ENCODE measurements at places on chromosomes 2 and 18.

- DNase-seq: no peak
Observed at GRCh38 chr2:209321076-209321475, 102.8 kb upstream of the MAP2 start.

- no peak for DNase-seq
Observed at GRCh38 chr18:75344161-75344560, 83.3 kb downstream of the SMIM21 start.

DNA sequence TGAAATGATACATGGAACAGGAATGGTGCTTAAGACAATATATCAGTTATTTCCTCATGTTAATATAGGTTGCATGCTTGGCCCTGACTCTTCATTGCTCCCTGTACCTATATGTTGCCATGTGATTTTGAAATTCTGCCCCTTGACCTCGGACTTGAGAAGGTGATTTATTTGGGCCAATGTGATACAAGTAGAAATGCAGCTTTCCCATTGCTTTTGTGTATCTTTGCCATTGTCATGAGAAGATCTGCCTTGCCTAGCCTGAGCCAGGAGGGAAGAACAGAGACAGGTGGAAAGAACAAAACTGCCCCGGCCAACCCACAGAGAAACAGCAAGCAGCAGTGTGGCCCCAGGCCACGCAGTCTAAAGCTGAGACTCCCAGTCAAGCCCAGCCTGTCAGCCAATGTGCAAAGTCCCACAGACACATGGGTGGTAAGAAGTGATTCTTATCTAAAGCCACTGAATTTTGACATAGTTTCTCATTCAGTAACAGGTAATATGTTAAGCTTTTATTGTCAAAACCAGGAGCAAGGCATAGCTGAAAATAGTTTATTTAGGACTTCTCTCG lies 245.7 kb upstream of the RND3 start:
- DNase-seq: no peak

- DNase-seq: no peak
Observed at GRCh38 chr2:57696016-57696415, 350.6 kb upstream of the VRK2 start.

DNA sequence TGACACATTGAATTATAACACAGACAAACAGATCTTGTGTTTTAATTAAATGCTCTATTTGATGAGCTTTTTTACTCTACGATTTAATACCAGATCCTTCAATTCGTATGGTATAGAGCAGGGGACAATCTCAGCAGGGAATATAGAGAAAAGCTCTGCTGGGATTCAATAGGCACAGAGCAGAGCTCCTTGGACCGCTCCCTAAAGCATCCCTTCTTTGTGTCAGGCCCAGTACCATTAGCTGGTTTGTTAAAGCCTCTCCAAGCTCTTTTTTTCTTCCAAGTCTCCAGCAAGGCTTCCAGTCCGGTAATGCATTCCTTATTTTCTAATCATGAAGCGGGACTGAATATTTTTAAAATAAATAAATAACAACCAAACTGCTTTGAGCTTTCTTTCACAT lies 466.0 kb downstream of the NR4A2 start:
- no peak for DNase-seq

GRCh38 chr2:215371915-215372897 lies 60.3 kb downstream of the ATIC start:
- DNase-seq: no peak

- no peak for DNase-seq
Observed at GRCh38 chr2:239522002-239522739, 121.4 kb upstream of the HDAC4 start.

DNA sequence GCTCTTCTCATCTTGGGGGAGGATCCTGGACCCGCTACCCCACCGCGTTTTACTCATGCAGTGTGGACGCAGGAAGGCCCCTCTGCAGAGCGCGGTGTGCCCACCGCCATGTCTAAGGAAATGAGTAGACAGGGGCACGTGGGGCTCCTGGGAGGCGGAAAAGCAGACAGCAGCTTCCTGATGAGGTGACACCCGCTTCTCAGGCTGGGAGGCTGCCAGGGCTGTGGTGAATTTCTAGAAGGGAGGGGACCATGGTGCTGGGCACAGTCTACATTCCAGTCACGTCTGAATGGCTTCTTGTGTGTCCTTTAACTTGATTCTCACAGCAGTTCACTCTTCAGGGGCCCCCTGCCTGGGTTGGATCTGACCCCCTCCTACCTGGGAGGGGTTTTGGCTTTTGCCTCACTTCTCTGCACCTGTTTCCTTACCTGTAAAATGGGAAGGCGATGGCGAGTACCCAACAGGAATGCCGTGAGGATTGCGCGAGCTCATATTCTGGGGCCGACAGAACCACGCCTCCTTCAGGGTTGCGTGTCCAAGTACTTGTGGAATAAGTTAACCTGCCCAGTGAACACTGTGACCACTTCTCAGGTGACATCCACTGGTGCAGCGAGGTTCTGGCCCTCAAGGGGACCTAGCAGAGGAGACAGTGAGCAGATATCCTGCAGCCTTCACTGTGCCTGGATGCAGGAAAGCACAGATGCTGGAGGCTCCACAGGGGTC lies 32.3 kb upstream of the MBP start:
- no peak for DNase-seq

DNA sequence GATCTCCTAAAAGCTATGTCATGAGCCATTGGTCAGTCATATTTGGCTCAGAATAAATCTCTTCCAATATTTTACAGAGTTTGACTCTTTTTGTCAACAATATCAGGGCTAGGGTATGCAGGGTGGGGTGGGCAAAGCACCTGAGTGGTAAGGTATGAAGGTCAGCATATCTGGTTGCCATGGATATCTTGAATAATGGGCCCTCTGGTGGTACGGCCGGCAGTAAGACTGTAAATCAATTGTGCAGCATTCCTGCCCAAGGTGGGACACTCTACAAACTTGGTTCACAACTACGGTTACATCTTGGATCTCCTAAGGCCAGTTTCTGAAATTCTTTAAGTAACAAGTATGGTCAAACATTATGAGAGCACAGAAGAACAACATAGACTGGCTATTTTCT lies 119.6 kb downstream of the SPOPL start:
- DNase-seq: no peak

- DNase-seq: no peak
Observed at GRCh38 chr2:240893363-240893844, 2.6 kb downstream of the MAB21L4 start.

DNA sequence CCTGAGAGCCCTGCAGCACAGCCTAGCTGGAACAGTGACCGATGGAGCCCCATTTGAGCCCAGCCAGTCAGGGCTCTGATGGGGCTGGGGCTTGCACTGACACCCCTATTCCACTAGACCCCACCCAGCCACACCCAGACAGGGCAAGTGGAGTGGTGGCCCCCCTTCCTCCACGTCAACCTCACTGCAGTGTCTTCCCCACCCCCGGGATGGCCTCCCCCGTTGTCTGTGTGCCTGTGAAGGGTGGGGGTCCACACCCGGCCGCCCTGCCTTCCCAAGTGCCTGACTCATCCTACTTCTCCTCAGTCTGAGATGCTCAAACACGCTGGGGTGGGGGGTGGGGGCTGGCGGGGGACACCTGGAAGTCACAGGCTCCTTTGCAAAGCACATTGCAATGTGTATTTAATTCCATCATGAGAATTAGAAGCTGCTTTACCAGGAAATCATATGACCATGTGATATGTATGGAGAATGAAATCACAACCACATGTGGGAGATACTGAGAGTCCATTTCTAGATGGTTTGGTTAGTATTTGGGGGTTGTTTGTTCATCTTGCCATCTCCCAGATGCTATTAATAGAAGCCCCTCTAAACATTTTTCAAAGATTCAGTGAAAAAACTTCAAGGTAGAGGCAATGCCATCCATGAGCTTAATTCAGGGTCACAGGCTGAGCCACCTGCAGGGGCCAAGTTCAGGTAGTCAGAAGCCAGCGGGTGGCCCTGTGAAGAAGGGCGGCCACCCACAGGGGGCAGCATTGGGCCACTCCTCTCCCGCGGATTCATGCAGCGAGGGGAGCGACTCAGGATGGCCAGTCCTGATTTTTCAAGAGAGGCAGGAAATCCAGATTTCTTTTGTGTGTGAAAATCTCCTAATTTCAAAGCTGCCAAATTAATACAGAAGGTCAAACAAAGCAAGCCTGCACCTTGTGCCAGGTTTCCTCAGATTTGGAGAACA lies 22.7 kb upstream of the GMPPA start:
- DNase-seq: no peak

GRCh38 chr2:11444737-11445136 lies 21.2 kb downstream of the E2F6 start:
- DNase-seq: no peak

DNA sequence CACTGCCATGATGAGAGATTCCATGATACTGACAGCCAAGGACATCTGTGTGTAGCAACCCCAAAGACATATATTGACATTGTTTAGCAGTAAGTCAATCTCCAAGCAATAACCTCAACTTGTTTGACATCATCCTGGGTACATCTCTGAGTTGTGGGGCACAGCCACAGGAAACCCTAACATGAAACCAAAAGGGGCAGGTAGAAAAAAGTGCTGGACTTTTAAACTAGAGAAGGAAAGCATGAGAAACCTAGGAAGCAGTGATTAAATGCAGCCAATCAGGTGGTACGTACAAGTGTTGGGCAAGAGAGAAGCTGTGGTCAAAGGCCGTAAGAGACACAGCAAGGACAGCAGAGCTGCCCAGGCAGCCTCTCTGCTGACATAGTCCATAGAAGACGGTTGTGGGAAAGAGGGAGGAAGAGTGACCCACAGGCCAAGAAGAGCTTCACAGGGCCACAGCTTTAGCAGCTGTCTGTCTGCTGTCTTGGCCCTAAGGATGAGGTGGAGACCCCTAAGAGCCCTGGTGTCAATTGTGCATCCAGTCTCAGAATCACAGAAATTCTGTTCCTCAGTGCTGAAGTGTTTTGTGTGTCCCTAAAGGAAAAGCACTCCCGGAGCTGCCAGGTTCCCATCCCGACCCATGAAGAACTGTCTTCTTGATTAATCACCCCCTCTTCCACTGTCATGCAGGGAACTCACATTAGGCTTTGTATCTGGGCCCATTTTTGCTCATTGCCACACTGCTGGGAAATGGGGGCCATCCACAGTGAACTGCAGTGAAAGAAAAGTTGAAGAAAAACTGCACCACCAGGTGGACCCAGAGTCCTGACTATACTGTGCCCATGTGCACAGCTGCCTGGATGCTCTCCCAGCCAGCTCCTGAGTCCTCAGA lies 25.4 kb upstream of the CHN1 start:
- no peak for DNase-seq

GRCh38 chr2:130820279-130820861 lies 16.3 kb upstream of the ARHGEF4 start:
- DNase-seq: no peak

- no peak for DNase-seq
Observed at GRCh38 chr2:165952741-165953211, 800 bp downstream of the TTC21B start.

- DNase-seq: no peak
Observed at GRCh38 chr2:204135752-204136151, 199.2 kb downstream of the ICOS start.

DNA sequence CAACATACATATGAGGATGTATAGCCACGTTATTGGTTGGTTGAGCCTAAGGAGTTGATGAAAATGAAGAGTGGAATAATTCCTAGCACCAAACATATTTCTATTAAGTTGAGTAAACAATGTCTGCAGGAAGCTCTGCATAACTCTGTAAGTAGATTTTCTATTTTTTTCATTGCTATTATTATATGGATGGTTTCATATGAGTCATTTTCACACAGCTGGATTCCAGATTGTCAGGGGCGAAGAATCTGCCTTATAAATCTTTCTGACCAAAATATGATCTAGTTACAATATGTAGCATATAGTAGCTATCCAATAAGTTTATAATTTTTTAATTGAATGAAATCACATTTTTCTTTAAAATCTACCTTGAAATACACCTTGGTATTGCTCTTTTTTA lies 468.0 kb upstream of the PKDCC start:
- DNase-seq: no peak

DNA sequence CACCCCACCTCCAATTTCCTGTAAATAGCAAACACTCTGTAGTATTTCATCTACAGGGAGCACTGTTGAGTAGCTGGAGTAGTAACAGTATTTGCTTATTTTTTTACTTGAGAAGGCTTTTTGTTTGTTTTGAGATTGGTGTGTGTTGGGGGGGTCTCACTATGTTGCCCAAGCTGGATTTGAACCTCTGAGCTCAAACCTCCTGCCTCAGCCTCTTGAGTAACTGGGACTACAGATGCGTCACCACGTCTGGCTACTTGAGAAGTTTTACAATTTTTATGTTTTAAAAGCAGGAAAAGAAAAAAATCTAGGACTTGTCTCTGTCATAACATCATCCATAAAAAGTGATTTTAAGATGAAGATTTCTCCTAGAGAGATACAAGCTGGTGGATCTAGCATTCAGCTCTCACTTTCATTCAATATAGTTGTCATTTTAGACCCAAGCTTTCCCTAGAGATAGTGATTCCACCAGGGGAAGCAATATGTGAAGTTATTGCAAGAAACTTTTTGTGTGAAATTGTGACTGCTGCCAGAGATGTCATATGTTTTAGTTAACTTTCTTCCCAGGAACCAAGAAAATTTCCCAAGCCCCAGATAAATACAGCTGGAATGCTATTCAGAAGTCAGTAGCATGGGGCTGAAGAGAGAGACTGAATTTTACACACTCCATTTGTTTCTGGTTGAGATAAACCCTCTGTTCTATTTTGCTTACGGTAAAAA lies 60.2 kb upstream of the MAP4K3 start:
- DNase-seq: no peak

DNA sequence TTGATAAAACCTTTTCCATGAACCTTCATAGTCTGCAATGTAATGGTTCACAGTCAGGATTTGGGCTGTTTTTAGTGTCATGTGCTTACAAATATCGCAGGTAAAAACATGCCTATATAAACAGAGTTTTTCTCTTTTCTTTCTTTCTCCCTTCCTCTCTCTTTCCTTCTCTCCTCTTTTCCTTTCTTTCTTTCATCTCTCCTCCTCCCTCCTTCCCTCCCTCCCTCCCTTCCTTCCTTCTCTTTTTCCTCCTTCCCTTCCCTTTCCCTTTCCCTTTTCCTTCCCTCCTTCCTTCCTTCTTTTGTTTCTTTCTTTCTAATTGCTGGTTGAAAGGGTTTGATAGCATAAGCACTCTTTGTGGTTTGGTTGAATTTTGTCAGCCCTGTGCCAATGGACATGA lies 9.6 kb upstream of the NPPC start:
- DNase-seq: no peak

DNA sequence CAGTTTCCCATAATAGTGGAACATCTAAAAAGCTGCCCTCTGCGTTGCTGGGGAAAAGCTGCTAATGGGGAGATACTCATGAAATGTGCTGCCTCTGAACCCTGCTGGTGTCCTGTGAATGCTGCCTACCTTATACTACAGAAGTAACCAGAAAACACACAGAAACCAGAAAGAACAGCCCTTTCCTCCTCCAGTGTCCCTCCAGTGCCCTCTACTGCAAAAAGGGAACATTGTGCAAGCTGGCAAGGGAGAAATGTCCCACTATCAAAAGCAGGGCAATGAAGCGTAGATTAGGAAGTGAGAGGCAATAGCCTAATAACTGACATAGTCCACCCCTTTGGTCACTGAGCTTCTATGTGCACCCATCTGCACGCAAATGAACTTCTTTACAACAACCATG lies 162.7 kb upstream of the ETAA1 start:
- no peak for DNase-seq

Data from esophagus squamous epithelium (tissue), 5 donors.